ENCODE measurements at places on chromosomes 13 and 19.

DNA sequence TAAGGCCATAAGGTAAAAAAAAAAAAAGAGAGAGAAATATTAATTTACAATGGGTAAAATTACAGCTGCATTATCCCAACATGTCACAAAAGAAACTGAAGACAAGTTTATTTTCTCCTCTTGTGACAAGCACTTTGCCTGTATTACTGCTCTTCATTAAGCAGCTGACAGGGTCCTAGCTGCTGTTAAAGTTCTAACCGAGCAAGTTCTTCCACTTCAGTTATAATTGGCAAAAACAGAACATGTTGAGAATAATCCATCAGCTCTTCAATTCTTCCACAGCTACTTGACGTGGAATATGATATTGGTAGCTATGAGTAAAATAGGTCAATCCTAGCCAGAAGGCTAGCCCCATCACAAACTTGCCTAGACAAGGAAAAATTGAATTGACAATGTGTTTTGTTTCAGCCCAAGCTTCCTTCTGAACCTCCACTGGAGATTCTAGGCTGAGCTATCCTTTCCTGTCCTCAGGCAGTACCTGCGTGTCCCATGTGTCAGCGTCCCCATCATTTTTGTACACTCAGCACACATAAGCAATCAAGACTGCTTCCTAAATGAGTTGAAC, 32.2 kb upstream of the DOCK9 start:
- no peak for DNase-seq

- DNase-seq, result no peak
Measured at GRCh38 chr19:17156947-17157302, 58.2 kb upstream of the USE1 start.

GRCh38 chr19:14519245-14519859, 1.2 kb upstream of the DNAJB1 start:
- no peak for DNase-seq

GRCh38 chr13:30870049-30870884, 35.8 kb upstream of the MEDAG start:
- peak; percentile 15 for DNase-seq

GRCh38 chr13:99085139-99085807, 107.4 kb upstream of the DOCK9 start:
- DNase-seq, result no peak

GRCh38 chr19:55156202-55157063, 1.1 kb downstream of the TNNI3 start:
- DNase-seq, result no peak

GRCh38 chr13:77507931-77508776, 27.4 kb upstream of the SCEL start:
- no peak for DNase-seq

DNA sequence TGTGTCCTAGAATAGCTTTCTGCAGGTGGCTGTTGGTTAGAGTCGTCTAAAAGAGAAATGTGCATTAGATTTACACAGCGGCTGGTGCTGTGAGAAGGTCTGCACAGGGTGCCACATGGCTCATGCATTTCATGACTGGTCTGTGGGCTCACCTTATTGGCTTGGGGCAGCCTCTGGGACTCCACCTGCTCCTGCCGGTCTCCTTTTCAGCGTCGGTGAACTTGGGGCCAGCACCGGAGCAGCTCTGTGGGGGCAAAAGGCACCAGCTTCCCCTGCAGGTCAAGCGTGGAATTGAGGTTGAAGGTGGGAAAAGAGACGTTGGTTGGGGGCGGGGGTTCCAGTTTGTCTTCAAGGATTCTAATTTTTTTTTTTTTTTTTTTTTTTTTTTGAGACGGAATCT, 3.1 kb upstream of the PNMA8C start:
- DNase-seq, result no peak

DNA sequence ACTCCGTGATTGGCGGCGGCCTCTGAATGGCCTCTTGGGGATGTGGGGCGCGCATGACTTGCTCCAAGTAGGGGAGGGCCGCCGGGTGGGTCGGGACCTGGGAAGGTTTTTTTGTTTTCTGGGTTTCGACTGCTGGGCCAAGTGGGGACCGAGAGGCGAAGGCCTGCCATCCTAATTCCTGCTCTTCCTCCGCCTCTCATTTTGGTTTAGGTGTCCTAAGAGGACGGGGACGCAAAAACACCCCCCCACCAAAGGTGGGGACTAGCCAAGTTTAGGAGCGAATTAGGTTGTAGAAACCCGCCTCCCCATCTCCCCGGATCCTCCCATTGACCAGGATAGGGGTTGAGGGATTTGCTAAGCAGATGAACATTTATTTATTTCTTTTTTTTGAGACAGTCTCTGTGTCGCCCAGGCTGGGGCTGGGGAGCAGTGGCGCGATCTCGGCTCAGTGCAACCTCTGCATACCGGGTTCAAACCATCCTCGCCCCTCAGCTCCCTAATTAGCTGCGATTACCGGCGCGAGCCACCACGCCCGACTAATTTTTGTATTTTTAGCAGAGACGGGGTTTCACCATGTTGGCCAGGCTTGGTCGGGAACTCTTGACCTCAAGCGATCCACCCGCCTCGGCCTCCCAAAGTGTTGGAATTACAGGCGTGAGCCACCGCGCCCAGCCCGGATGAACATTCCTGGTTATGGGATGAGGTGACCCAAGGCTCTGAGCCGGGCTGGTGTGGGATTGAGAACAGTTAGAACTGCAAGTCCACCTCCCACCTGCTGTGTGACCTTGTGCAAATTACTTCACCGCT, 838 bp downstream of the PPP2R1A start:
- DNase-seq, result peak; percentile 11

DNA sequence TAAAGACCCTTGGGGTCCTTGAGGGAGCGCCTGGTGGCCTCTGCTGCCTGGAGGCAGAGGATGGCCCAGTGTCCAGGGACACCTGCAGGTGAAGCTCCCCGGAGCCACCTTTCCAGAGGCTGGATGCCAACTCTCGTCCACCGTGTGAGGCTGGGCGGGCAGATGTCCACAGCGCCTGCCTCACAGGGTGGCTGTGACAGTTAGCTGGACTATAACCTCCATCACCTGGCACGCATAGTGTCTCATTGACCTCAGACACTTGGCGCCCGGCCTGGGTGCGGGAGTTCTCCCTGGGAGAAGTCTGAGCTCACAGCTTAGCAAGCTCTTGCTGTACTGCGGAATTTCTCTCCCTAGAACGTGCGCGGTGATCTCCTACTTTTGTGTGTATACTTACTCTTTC, 9.8 kb downstream of the BICRA start:
- DNase-seq, result no peak

- DNase-seq, result no peak
Measured at GRCh38 chr13:43170506-43170905, 147.1 kb downstream of the DNAJC15 start.

GRCh38 chr13:48431987-48432615, 19.2 kb upstream of the LPAR6 start:
- no peak for DNase-seq

DNA sequence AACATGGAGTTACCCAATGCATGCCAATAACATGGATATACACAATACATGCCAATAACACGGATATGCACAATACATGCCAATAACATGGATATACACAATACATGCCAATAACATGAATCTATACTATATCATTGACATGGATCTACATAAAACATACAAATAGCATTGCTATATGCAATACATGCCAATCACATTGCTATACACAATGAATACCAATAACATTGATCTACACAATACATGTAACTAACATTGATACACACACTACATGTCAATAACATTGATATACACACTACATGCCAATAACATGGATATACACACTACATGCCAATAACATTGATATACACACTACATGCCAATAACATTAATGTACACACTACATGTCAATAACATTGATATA, 932 bp upstream of the PIP5K1C start:
- DNase-seq, result no peak

DNA sequence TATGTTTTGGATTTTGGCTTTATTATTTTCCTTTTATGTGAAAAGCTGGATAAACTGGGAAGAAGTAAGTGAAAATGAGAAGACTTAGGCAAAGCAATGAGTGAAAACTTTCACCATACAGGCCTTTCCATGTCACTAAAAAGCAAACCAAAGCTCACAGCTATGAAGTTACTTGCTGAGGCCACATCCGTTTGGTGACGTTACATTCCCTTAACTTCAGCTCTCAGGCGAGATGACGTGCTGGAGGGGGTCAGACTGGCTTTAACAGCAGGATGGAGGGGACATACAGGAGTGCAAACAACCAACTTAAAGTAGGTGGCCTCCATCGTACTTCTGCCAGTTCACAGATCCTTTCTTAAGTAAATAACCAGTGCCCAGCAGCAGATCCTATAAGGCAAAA, 522.3 kb downstream of the MYO16 start:
- DNase-seq, result no peak

GRCh38 chr19:41366089-41366488, 2.1 kb upstream of the B9D2 start:
- peak; percentile 24 for DNase-seq

- no peak for DNase-seq
Measured at GRCh38 chr13:65719831-65720230, 1510.3 kb downstream of the PCDH9 start.

GRCh38 chr13:39016787-39017186, 21.1 kb downstream of the PROSER1 start:
- peak; percentile 16 for DNase-seq

- DNase-seq, result no peak
Measured at GRCh38 chr19:14165990-14166830, 29.8 kb upstream of the ASF1B start.

- no peak for DNase-seq
Measured at GRCh38 chr13:111911754-111912452, 155.0 kb upstream of the SOX1 start.

- DNase-seq, result no peak
Measured at GRCh38 chr13:61463024-61463423, 47.4 kb upstream of the PCDH20 start.

DNA sequence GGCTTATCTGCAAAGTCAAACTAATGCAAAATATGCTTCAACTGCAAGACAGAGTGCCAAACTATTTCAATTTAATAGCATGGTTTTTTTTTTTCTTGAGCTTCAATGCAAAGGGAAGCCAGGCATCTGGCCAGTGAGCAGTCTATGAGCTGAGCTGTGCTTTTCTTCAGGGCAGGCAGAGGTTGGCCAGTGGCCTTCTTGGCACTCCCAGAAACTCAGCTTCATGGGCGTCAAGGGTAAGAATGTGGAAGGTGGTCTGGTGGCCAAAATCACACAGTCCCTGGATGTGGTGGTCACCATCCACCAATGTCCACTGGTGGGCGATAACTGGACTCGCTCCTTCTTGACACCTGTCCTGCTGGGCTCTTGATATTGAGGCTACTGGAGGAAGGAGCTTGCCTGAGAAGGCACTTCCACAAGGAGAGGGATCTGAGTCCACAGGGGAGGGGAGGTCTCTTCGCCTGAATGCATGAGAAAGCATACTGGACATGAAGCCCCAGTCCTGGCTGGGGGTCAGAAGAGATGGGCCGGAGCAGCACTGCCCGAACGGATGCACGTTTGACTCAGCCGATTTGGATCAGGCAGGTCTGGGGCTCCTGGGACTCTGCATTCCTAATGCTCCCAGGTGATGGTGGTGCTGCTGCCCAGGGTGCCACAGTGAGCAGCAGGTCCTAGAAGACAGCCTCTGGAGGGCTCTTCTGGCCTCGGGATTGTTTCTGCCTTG, 17.1 kb downstream of the COL4A2 start:
- no peak for DNase-seq

DNA sequence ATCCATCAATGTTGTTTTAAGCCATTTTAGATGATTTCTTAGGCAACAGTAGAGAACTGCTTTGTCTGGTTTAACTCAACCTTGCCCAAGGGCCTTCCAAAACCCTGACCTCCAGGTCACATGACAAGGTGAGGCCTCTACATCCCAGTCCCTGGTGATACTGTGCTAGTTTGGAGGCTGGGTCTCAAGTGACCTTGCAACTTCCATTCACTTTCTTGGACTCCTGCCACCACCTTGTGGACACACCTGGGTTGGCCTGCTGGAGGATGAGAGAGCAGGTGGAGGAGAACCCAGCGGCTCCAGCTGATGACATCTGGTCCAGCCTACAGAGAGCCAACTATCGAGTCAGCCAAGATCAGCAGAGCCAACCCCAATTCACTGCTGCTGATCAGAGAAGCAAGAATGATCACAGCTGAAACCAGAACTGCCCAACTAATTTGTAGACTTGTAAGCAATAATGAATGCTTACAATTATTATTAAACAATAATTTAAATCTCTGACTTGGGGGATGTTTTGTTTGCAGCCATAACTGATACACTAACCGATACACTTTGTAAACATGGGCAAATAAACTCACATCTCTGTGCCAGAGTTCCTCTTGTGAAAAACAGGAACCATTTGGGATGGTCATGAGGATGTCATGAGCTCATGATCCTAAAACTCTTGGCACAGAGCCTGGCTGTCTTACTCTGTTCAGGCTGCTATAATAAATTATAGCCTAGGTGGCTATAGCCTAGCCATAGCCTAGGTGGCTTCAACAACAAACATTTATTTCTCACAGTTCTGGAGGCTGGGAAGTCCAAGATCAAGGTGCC, 11.5 kb downstream of the FAM187B start:
- DNase-seq, result peak; percentile 84

GRCh38 chr19:15631817-15632216, 8.9 kb upstream of the CYP4F3 start:
- peak; percentile 19 for DNase-seq

- no peak for DNase-seq
Measured at GRCh38 chr19:41476583-41476982, 33.6 kb downstream of the ERICH4 start.

- DNase-seq, result peak; percentile 18
Measured at GRCh38 chr19:35715981-35716800, 1.6 kb upstream of the KMT2B start.

GRCh38 chr13:64910096-64910495, 2320.0 kb downstream of the PCDH9 start:
- DNase-seq, result no peak

GRCh38 chr13:80841414-80841813, 500.5 kb upstream of the SPRY2 start:
- no peak for DNase-seq

DNA sequence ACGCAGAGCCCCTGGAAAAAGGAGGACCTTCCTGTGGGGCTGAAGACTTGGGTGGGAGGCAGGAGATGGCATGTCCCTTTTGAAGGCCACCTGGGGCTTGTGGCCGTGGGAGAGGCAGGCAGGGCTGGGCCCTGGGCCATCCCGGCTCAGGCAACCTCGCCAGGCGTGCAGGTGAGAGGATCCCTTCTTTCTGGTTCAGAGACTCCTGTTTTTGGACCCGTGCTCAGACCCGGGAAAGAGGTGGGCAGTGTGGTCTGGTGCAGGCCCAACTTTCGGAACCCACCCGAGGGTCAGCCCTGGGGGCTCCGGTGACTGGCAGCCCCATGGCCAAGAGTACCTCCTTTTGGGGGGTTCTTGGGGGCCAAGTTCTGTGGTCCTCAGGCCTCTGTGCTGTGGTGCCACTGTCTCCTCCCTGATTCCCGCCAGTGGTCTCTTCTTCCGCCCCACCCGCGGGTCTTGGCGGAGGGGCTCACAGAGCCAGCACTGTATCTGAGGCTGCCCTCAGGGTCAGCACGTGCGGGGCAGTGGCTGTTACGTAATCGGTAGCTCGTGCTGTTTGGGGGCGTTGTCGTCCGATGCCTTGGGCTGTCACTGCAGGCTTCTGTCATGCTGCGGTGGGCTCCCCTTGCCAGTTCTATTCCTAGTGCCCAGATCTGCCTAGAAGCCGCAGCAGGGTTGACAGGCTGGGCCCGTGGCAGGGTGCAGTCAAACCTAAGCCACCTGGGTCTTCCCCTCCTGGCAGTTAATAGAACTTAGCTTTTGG, 42.7 kb downstream of the KDM4B start:
- no peak for DNase-seq
